ENCODE measurements at places on chromosomes 3 and 15.

GRCh38 chr3:116256843-116257485 is 188.3 kb downstream of the LSAMP start:
- DNase-seq: no peak

GRCh38 chr3:149009732-149010131 is 18.4 kb downstream of the GYG1 start:
- peak; percentile 57 for DNase-seq

DNA sequence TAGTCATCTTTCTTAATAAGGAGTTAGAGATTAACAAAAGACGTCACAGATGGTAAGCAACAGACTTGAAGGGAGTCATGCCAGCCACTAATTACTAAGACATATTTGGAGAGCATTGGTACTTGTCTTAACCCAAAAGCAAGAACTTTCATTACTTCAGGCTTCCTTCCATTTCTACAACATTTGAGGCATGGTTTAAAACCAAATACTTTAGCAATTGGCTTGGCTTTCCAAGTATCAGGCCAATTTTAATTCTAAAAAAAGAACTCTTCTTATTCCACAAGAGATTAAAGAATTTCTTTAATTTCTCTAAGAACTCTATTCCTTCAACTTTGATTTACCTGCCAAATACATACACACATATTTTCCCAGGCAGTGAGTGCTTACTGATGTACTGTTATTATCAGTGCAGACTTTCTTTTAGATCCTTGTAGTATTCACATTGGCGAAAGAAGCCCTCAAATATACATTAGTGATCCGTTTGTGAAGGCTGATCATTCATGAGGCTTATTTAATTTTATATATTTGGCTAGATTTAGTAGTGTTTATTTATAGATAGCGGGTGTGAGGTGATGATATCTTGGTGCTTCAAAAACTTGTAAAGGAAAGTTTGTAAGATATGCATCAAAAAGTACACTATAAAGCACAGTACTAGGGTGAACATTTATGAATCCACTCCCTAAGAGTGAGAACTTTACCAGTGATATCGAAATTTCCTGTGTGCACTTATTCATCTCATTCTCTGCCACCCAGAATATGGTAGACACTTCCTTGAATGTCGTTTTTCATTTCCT is 229.2 kb downstream of the MFSD1 start:
- no peak for DNase-seq

DNA sequence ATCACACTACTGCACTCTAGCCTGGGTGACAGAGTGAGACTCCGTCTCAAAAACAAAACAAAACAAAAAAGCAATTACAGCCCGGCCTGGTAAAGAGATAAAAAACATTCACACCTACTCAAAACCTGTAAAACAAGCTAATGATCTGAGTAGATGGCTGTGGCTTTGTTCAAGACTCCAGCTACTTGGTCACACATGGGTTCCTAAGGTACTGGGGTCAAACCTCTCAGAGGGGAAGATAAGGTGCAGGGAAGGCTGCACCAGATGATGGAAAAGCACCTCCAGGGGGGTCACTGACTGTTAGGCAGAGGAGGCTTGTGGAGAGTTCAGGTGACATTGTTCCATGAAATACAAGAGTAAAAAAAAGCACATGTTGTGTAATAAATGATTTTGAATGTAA is 450.2 kb upstream of the WNT5A start:
- no peak for DNase-seq

GRCh38 chr3:175422744-175423143 is 563.6 kb downstream of the NAALADL2 start:
- no peak for DNase-seq

GRCh38 chr15:85120351-85121113 is 138.9 kb downstream of the PDE8A start:
- no peak for DNase-seq

GRCh38 chr15:82934100-82934880 is 18.2 kb downstream of the HOMER2 start:
- no peak for DNase-seq

DNA sequence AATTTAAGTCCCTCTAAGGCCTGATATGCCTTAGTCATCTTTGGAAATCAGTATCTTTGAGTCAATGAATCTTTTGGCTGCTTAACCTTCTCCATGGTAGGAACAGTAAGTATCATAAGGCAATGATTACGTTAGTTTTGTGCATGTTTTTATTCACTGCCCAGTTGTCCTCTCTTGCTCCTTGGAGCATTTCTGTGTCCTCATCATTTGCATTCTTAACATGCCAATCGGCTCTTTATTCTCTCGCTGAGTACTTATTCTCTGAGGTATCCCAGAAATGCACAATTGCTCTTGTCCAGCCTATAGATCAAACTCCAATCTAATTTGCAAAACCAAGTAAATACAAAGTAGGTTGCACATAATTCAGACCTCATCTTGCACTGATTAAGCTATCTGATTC is 405.0 kb upstream of the IL12A start:
- no peak for DNase-seq

DNA sequence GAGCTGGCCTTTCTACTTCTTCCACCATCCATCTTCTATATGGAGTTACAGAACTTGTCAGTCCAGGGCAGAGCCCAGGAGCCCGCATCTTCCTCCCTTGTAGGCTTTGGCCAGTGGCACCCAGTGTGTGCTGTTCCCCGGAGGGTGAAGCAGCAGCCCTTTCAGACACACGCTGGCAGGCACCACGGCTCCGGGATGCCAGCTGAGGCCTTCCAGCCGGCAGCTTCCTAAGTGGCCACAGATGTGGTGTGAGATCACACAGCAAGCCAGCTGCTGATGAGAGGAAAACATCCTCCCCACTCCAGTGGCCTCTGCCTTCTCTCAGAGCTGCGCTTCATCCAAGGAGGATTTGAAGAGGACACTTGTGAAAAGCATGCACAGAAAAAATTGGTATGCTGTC is 24.1 kb downstream of the CRABP1 start:
- DNase-seq: no peak

- no peak for DNase-seq
These were observed 37.1 kb downstream of the SEMA3G start for GRCh38 chr3:52407779-52408178.

DNA sequence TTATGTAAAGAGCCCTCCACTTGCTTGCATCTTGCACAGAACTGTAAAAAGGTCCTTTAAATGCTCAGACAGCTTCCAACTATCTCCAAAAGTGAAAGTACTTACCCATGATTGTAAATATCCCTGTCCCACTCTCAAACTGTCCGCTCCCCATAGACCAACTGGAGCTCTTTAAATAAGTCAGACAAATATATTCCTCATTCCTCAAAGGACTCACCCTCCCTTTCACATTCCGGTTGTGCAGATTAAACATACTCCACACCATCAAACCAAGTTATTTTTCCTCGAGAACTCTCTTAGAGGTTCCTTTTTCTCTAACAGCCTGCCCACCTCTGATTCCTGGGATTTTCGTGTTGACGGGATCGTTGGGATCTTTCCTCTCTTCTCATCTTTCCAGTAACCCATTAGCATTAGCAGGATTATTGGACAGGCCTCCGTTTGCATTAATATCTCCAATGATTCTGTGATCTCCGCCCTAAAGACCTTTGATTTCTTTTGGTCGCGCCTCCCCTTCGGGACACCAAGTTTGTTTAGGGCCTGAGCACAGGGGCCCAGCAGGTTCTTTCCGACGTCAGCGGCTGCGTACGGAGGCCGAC is 763 bp downstream of the GOLGB1 start:
- peak; percentile 43 for DNase-seq

- DNase-seq: no peak
These were observed 102.2 kb downstream of the CTNNB1 start for GRCh38 chr3:41301548-41301947.

- no peak for DNase-seq
These were observed 293.0 kb downstream of the CADM2 start for GRCh38 chr3:85251766-85252165.

GRCh38 chr3:109640146-109640652 is 302.9 kb upstream of the DPPA4 start:
- no peak for DNase-seq

- DNase-seq: no peak
These were observed 57.2 kb upstream of the RAD18 start for GRCh38 chr3:9020426-9020825.

DNA sequence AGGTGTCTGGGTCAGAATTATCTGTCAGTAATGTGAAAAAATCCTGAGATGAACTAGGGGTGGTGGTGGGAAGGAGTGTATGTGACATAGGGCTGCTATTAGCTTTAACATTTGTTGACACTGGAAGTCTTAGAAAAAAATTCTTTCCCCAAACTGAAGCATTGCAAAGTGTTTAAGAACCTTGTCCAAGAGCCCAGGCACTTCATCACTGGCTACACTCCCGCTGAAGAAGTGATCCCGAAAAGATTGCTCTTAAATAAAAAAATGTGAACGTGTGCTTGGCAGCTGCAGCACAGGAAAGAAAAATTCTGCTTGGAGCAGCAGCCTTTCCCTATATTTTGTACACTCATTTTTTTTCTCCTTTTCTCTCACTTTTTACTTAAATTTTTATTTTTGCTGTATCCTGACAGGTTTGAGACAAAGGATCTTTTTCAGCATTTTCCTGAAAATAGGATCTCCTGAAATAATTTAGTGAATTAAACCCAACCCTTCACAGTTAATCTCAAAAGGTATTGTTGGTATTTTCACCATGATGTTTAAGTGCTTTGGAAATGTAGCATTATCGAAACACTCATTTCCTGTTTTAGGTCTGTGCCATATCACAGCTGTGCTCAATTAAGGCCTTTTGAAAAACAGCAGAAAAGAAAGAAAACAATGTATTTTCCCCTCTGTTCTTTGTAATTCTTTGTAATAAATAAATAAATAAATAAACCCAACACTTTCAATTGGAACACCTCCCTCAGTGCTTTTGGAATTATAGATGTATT is 477.6 kb downstream of the ZNF385D start:
- DNase-seq: no peak

- DNase-seq: no peak
These were observed 22.4 kb downstream of the FNDC3B start for GRCh38 chr3:172061724-172062184.

DNA sequence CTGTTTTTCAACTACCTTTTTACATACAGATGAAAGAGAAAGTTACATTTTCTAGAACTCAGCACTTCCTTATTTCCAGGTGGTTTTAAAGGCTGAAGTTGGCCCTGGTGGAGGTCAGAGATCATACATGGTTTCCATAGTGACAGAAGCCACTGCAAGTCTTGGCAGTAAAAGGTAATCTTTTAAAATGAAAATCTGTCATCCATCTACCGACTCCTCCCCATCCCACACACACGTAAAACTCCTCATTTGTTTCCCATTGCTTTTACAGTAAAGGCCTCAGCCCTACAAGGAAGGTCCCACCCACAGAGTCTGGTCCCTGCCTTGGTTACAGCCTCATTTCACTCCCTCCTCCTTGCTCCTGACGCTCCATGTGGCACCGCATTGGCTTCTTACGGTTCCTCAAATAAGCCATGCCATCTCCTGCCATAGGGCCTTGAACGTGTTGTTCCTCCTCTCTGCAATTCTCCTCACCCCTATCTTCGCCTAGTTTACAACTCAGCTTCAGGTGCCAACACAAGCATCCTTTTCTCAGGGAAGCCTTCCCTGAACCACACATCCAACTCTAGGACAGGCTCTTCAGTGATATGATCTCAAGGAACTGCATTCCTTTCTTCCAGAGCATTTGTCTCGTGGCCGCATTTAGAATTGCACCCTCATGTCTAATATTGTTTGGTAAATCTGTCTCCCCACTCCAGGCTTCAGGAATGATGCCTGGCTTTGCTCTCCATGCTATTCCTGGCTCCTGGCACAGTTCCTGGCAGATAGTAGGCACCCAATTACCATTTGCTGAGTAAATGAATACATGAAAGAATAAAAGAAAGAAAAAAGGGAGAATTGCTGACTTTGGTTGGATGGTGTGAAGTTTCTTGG is 2.6 kb downstream of the CYP19A1 start:
- DNase-seq: no peak

- no peak for DNase-seq
These were observed 90.5 kb downstream of the AQP9 start for GRCh38 chr15:58228718-58229117.

- DNase-seq: no peak
These were observed 6.3 kb downstream of the FRMD5 start for GRCh38 chr15:44188795-44189194.

- no peak for DNase-seq
These were observed 129.0 kb downstream of the RPL22L1 start for GRCh38 chr3:170740726-170741591.

GRCh38 chr3:51304230-51304629 is 80.9 kb upstream of the MANF start:
- DNase-seq: no peak

DNA sequence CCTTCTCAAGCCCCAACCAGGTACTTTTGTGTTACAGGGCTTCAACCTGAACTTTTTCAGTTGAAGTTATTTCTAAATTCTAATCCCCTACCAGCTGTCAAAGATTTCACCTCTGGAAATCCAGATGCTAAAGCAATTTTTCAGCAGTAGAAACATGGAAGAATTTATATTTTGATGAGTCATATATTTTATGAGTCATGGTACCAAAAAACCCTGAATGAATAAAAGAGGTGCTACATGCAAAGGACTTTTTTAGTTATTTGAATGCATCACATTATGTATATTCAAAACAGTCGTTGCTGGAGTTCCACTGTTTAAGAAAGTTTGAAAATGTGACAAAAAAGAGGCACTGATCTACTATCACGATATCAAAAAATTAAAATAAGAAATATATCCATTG is 96.0 kb upstream of the ZNF385D start:
- no peak for DNase-seq

DNA sequence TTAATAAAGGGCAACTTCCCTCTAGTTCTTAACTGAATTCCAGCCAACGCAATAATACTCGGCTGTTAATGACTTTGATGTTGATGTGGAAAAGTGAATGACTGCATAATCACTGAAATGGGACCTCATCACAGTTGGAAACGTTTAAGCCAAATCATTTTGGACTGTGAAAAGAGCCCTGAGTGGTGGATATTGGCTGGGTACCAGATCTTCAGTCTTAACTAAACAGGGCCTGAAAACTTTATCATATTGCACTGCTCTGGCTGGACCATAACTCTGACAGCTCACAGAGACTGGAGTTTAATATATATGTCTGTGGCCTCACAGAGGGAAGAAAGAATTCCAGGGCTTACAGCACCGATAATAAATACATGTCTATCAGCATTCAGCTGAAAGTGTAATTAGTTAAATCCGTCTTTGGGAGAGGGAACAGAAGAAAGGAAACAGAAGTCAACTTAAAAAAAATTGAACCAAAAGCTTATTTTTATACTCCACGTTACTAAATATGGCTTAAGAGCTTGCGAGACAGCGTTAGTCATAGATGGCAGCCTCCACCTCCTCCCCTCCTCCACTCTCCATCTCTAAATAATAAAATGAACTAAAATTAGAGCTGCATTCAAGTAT is 222.3 kb upstream of the CDIN1 start:
- no peak for DNase-seq

DNA sequence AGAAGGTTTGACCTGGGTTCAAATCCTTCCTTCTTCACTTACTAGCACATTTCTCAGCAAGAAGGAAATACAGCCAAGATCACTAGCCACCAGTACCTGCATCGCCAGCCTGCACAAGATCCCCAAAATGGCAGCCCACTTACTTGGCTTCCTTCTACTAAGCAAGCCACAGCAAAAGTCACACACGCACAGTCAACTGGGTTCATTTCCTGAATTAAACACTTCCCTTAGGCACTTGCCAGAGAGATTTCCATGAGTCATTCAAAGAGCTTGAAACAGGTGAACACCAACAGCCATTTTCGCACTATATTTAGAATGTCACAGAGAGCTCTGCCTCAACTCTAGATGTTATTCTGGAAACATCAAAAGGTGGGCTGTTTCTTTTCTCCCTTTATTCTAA is 42.6 kb downstream of the MGLL start:
- DNase-seq: no peak

GRCh38 chr3:13500133-13500885 is 20.2 kb downstream of the HDAC11 start:
- DNase-seq: no peak
